Left renal pelvis (tissue), 4 donors: ENCODE measurements at places on chromosomes 4 and X.

- DNase-seq = no peak
Measured at GRCh38 chr4:36712013-36712412, 430.6 kb downstream of the DTHD1 start.

- DNase-seq = no peak
Measured at GRCh38 chrX:23825675-23826074, 42.7 kb downstream of the SAT1 start.

- DNase-seq = no peak
Measured at GRCh38 chr4:168604496-168605373, 107.9 kb downstream of the PALLD start.

DNA sequence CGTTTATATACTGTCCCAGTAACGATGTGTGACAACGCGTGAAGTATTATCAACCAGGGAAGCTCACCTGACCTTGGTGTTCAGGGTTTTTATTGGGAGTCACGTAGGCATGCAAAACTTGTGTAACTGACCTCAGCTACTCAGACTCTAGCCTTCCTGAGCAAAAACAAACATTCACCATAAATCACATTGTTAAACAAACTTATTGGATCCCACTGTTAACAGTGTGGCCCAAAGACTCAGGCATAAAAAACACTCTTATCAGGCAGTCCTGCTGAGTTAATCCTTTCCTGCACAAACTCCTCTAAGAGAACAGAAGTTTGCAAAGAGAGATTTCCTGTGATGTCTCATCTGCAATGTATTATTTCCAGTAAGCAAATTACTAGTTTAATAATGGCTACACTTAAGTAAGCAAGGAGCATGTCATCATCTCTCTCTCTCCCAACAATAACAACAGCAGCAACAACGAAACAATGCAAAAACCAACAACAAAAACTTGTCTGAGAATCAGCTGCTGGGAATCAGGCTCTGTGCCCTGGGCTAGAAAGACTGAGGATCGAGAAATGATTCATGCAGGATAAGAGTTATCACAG lies 12.0 kb downstream of the GAGE1 start:
- DNase-seq = no peak

DNA sequence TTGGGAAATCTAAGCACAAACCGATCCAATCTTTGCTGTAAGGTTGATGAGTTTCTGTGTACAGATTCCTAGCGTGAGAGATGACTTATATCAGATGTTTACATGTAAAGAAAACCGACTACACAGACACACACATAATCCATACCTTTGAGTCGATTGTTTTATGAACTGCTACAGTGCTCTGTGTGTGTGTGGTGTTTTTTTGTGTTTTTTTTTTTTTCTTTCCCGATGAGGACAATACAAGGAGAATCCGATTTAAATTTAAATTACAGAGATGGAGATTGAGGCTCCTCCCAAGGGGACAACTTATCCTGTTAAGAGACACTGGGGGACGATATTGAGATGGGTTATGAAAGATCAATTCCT lies 461 bp upstream of the SLC9A6 start:
- no peak for DNase-seq

- DNase-seq = no peak
Measured at GRCh38 chr4:7933651-7934510, 5.8 kb downstream of the AFAP1 start.

DNA sequence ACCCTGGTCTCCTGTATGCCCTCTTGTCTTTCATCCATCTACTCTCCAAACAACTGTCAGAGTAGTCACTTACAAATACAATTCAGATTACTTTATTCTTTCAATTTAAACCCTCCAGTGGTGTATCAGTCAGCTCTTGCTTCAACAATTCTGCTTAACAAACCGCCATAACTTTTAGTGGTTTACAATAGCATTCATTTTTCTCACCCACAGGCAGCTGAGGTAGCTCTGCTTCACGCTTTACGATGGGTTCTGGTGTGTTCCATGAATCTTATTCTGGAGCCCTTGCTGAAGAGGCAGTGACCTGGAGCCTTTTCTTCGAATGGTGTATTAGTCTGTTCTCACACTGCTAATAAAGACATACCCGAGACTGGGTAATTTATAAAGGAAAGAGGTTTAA lies 86.2 kb upstream of the CAMK2D start:
- DNase-seq = no peak
